Stimulated activated CD8-positive, alpha-beta memory T cell treated with anti-CD3 and anti-CD28 coated beads, Interleukin-15, amount 100 ng/mL, for 1 hour (primary cell): ENCODE measurements at places on chromosomes 2 and 18.

DNA sequence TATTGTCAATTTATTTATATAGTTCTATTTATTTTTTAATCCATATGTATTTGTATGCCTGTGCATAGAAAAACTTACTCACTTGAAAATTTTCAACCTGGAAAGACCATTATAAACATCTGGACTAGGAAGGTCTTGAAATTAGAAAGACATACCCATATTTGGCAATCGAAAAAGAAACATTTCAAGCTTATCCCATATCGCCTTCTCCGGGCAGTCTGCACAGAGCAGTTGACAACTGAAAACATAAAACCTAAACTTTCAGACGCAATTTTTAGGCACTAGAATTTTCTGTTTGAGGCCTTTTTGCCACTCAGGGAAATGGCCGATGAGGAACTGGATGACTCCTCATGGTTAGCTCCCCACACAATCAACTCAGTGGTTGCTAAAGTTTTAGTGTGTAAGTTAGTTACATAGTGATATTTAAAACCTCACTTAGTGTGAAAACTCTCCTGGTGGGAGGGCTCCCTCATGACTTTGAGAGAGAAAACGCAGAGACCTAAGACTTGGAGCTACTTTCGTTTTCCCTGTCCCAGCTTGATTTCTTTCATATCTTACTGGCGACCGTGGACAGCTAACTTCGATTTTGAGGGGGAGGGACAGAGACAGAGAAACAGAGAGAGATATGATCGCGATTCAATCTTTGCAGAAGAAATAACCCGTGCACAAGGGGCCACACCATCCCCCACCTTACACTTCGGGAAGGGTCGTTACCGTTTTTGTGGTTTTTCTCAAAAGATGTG is 3.2 kb upstream of the HOXD12 start:
- no peak for DNase-seq

DNA sequence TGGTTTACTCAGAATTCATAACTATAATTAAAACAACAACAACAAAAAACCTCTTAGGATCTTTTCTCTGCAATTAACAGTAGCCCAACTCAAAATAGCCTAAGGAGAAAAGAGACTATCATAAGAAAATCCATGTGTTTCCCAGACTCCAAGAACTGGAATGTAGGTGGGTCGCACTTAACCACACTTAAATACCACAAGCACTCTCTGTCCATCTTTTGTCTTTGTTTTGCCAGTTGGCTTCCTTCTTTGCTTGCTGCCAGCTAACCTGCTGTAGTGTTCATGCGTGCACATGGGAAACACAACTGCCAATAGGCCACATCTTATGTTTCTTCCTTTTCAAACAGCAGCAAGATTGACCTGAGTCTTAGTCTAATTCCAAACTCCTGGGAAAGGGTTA is 24.1 kb upstream of the ACVR1 start:
- no peak for DNase-seq

DNA sequence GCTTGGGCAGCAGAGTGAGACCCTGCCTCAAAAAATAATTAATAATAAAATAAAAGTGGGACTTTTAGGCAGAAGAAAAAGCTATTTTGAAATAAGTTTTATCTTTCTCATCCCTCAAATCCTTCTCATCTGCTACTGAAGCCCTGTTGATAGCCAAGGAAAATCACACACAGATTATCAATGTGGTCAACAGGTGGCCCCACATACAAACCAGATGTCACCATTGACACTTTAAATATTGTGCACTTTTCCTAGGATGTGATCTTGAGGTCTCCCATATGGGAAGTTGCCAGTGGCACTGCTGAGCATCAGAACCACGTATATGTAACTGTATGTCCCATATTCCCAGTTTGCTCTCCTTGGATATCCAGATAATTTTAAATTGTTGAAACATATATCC is 64.6 kb downstream of the KCTD18 start:
- no peak for DNase-seq

DNA sequence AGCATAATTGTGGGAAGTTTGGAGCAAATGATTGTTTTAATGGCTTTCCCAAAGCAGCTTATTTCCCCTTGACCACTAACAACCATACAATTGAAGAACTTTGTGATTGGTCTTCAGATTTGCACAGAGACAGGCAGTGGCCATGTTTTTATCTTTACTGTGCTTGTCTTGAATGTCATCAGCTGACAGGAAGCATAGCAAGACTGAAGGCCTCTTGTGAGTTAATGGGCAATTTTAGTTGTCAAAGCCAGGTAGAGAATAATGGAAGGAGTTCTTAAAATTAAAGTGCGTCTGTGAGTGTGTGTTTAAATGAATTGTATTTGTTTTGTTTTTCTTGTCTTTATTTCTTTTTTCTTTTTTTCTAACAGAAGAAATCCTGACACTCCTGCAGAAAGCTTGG is 809.9 kb downstream of the TSN start:
- DNase-seq: no peak

DNA sequence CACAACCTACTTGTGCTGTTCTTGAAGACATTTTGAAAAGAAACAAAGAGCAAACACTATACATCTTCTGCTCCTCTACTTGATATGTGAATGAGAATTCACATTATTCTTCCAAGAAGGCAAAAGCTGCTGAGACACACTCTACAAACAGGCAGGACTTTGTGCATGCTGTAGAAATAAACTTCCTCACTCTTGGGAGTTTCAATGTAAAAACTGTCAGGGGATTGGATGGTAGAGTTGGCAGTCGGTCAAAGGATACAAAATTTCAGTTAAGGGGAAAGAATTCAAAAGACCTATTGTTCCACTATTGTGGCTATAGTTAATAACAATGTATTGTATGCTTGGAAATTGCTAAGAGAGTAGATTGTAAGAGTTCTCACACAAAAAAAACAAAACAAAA is 196.3 kb downstream of the MC4R start:
- DNase-seq: no peak

GRCh38 chr18:44955825-44956224 is 275.1 kb downstream of the SETBP1 start:
- DNase-seq: no peak

DNA sequence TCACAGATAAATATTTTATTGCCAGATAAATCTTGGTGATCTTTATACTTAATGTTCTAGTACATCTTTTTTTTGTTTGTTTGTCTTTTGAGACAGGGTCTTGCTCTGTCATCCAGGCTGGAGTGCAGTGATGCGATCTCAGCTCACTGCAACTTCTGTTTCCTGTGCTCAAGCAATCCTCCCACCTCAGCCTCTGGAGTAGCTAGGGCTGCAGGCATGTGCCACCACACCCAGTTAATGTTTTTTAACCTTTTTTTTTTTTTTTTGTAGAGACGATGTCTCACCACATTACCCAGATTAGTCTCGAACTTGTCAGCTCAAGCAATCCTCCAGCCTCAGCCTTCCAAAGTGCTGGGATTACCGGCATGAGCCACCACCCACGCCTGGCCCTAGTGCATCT is 9.1 kb upstream of the C1GALT1C1L start:
- no peak for DNase-seq

GRCh38 chr2:101617188-101617587 is 80.3 kb upstream of the MAP4K4 start:
- no peak for DNase-seq

DNA sequence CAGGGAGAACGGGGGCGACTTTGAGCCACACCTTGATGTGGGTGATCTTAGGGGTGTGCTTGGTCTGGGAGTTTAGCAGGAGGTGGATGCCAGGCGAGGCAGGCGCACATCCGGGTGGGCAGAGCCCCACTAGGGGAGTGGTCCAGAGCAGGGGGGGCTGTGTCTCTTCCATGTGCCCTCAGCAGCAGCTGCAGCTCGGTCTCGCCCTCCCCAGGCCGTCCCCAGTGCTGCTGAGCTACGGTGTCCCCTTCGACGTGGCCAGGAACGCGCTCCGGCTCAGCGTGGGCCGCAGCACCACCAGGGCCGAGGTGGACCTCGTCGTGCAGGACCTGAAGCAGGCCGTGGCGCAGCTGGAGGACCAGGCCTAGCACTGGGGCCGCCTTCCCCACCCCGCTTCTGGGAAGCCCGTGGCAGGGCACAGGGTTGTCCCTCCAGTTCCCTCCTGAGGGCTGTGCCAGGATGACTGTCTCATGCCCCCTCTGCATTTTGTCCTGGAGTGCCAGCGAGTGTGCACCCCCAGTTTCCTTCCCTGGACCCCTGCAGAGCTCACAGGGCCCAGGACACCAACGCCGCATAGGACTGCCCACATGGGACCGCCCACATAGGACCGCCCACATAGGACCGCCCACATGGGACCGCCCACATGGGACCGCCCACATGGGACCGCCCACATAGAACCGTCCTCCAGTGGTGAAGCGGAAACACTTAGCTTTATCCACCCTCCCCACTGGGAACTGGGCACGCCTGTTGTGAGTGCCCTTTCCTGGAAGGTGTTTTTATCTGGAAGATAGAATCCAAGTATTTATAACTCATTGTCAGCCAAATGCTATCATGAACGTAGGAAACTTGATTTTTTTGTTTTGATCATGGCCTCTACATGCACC is 1.9 kb upstream of the ESPNL start:
- no peak for DNase-seq

- no peak for DNase-seq
These were observed 13.5 kb downstream of the ZFP36L2 start for GRCh38 chr2:43212931-43213330.

DNA sequence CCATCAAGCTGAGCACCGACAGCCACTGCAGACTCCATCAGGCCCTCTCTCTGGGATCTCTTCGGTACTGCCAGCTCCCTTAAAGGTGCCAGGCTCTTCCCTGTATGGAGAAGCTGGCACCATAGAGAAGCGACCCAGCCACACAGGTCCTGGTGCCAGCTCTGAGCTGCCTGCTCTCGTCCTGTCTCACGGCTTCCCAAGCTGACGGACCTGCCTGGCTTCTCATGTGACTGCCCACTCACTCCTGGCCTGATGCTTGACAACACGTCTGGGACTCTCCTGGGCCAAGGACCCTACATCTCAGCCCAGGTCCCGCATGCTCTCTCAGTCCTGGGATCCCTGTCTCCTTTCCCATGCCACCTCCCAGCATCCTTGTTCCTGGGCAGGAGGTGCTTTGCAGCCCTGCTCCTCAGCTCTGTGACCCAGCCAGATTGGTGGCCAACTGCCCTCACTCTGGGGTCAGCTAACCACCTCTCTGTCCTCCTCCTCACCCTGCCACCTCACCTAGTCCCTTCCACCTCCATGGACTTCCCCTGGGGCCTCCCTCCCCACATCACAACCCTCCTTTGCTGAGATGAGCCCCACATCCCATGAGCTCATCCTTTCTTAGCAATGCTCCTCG is 12.5 kb upstream of the ATOH8 start:
- DNase-seq: no peak

DNA sequence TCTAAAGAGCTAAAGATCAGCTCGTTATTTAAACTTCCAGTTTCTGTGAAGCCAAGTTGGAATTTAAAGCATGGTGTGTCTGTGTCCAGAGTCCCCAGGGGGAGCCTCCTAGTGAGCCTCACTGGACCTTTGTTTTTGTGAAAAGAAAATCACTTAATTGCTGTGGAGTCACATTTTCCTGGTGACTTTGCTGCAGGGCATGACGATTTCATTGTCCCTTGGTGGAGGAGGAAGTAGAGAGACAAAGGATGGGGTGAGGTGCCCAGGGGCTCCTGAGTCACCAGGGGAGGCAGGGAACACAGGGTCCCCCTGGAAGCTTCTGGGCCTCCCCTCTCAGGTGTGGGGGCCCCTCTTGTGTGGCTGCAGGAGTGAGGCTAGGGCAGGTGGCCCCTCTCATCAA is 19.7 kb downstream of the ATP6V1C2 start:
- DNase-seq: no peak

GRCh38 chr18:3256693-3257626 is 5.0 kb upstream of the MYL12B start:
- DNase-seq: no peak

- DNase-seq: no peak
These were observed 309.7 kb downstream of the IRS1 start for GRCh38 chr2:226489775-226490541.

DNA sequence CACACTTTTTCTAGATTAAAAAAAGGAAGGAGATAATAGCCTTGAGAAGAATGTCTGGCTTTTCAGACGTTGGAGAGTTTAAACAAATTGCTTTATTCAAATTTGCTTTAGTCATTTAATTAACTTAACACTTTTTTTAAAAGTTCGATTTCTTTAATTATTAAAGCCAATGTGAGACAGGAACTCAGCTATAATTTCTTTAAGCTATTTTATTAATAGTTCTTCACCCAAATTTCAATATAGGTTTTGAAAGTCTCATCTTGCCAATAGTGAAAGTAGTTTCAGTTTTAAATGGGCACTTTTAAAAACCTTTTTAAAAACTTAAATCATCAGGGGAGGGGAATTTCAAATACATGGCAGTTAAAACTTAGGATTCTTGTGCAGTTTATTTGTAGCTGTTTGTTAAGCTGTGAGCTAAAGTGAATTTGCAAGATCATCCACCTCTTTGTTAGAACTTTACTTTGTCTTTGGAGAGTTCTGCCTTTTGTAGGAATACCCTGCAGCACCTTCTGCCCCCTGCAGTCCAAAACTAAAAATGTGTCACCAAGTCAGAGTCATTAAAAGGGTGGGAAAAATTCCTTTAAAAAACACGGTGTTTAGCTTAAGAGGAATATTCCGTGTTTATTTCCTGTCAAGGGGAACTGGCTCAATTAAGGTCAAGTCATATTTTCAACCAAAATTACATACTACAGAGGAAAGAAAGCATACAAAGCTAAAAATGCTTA is 4.6 kb downstream of the TGIF1 start:
- DNase-seq: peak; percentile 17

- DNase-seq: no peak
These were observed 57.2 kb downstream of the HS6ST1 start for GRCh38 chr2:128261245-128262128.

DNA sequence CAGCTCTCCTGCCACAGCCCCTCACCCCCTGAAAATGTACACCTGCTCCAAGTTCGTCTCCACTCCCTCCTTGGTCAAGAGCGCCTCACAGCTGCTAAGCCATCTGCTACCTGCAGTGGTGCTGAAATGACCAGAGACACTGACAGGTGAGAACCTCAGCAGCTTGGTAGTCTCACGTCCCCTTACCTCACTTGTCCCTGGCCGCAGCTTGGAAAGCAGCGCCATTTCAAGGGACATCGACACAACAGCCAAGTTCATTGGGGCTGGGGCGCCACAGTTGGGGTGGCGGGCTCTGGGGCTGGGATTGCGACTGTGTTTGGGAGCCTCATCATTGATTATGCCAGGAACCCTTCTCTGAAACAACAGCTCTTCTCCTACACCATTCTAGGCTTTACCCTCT is 47.5 kb downstream of the ANKRD44 start:
- DNase-seq: no peak

GRCh38 chr2:120985997-120986651 is 250.5 kb downstream of the GLI2 start:
- DNase-seq: no peak

GRCh38 chr2:236744281-236744705 is 174.7 kb downstream of the ACKR3 start:
- DNase-seq: no peak
